ENCODE measurements at places on chromosomes 2 and 18.
A peak's percentile ranks its signal among the peaks of the same experiment; 100 is the strongest.

DNA sequence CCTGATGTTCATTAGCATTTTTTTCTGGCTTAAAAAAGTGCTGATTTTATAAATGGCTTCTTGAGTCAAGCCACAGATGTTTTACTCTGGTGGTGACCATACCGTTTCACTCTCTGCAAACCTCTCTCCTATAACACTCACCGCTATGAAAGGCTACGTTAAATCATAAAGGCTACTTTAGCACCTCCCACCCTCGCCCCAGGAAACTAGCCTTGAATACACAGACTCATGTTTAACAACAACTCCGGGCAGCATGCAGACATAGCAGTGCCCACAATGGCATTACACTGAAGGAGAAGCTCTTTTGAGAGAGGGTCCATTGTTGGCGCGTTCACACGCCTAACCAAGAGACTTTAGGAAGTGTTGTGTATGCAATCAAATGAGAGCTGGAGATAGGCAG is 5.6 kb downstream of the MYT1L start:
- DNase-seq, result no peak

GRCh38 chr2:10196948-10197696 is 74.6 kb downstream of the RRM2 start:
- DNase-seq, result no peak

GRCh38 chr2:100891906-100892642 is 72.1 kb downstream of the NPAS2 start:
- peak; percentile 86 for DNase-seq

DNA sequence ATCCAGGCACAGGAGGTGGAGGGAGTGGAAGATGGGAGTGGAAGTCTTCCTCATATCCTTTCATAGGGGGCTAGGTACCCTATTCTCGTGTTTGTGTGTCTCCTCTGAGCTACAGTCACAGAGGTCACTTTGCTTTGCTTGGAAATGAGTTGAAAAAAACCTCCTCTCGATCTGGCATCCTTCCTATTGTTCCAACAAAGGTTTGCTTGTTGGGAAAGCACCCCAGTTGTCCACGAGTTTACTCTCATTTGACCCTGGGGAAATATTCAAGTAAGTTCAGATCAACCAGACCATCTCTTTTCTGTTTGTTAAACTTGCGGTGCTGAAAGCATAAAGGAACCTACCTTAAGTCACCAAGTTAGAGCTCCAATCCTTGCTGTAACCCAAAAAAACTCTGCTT is 59.3 kb downstream of the ARHGEF33 start:
- DNase-seq, result no peak

GRCh38 chr2:140353541-140353940 is 1573.4 kb upstream of the NXPH2 start:
- DNase-seq, result peak; percentile 88

GRCh38 chr2:207012461-207012860 is 73.1 kb downstream of the CPO start:
- no peak for DNase-seq

GRCh38 chr2:64479259-64480117 is 25.5 kb downstream of the LGALSL start:
- no peak for DNase-seq

GRCh38 chr18:28147674-28148171 is 29.2 kb downstream of the CDH2 start:
- DNase-seq, result peak; percentile 49
